ENCODE measurements at places on chromosomes 16 and 17.

DNA sequence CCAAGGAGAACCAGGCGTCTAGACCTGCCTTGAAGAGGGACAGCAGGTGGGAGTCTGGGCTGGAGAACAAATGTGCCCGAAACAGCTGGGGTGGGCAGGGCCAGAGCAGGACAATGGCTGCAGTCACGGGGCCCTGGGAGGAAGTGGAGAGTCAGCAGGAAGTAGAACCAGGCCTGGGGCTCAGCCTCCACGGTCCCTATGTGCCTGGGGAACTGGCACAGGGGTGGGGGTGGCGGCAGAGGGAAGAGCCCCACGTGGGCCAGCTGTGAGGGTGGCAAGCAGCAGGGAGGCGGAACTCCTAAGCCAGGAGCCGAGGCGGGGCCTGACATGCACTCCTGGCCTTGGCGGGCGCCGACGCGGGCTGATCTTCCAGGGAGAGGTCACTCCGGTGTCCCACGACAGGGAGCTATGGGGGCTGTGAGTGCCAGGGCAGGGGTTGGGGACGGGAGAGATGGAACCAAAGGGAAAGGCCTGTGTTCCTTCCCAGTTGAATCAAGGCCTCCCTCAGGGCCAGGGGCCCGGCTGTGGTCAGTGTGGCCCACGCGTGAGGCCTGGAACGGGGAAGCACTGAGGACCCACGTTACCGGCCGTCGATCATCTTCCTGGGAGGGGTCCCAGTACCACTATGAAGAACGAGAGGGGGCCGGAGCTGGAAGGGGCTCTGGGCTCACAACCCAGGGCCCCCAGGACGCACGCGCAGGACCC lies 42.7 kb downstream of the TIMM22 start:
- no peak for DNase-seq

DNA sequence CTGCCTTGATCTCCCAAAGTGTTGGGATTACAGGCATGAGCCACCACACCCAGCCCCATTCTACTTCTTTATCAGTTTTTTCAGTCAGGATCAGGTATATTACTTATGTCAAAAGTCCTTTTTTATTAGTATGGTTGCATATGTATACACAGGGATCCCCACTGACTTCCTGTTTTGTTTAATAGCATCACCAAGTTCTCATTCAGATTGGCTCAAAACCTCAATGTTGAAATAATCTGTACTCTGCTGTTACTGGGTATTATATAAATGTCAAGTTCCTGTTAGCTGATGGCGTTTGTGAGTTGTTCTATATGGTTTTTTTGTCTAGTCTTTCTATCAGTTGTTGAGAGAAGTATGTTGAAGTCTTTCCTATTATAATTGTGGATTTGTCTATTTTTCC lies 168.5 kb downstream of the BCAS3 start:
- DNase-seq: no peak

GRCh38 chr17:82234211-82235055 lies 5.6 kb downstream of the SLC16A3 start:
- DNase-seq: no peak

GRCh38 chr17:47776330-47777197 lies 43.5 kb downstream of the TBX21 start:
- DNase-seq: peak; percentile 47

DNA sequence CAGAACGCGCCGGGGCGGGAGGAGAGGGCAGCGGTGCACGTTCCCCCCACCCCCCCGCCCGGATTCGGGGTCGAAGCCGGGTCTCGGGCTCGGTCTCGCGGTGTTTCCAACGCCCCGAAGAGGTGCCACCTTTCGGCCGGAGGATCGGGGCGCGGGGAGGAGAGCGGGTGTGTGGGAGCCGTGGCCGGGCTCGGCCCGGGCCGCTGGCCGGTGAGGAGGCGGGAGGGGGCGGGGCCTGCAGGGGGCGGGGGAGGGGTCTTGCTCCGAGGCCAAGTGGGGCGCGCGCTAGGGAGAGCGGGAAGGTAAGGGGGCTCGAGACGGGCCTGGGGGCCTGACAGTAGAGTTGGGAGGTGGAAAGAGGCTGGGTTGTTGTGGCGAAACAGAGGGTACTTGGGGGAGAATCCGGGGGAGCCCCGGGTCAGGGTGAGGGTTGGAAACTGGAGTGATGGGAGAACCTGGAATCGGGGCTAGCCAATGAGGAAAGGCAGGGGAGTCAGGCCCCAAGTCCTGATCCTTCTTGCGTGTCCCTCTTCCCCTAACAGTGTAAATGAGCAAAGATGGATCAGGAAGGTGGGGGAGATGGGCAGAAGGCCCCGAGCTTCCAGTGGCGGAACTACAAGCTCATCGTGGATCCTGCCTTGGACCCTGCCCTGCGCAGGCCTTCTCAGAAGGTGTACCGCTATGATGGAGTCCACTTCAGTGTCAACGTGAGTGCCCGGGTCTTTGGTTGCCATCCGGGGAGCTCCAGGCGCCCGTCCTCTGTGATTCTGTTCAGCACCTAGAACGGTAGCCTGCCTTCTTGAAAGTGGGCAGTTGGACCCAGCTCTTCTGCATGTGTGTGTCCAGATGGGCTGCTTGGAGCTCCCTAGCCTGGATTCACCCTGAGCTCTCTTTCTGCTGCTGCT lies 873 bp downstream of the SETD1A start:
- no peak for DNase-seq

DNA sequence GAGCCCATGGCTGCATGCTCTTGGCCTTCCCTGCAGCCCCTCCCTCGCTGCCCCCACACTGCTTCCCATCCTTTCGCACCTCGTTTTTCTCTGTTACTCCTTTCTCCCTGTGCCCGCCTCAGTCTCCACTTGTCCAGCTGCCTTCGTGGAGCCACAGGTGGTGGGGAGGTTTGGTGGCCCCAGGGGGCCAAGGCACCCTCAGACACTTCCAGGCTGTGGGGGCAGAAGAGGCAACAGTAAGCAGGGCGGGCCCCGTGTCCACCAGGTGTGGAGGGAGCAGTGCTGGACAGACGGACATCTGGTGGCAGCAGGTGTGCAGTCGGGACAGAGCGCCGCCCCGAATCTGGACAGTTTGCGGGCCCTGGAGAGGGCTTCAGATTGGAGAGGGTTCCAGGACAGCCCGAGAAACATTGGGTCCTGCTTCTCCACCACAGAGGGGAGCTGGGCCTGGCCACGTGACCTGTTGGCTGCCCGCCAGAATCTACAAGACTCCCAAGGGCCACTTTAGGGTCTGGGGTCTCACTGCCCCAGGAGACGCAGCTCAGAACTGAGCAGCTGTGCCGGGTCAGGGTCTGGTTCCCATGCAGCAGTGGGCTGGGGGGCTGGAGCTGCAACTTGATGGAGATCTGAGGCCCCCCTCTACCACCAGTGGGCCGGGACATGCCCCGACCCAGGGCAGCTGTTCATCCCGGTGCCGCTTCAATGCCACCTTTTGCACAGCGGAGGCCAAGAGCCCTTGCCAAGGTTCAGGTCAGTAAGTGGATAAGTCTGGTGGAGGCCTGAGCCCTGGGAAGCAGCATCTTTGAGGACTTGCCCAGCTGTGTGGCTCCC lies 22.8 kb downstream of the BAHCC1 start:
- DNase-seq: no peak

DNA sequence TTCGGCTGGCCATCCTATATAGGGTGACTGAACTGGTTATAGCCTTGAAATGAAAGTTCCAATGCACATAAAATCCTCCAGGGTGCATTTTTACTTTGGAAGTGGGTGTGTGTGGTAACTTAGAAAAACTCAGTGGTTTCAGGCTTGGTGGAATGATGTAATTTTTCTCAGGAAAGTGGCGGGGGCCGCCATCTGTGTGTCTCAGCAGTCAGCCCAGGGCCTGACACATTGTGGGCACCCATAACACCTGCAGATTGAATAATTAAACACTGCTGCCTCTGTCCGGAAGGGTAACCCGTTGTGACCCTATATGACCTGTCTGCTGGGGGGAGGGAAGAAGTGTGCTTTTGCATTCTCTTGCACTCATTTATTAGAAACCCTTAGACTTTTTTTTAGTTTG lies 2.2 kb upstream of the PDP2 start:
- DNase-seq: peak; percentile 76

DNA sequence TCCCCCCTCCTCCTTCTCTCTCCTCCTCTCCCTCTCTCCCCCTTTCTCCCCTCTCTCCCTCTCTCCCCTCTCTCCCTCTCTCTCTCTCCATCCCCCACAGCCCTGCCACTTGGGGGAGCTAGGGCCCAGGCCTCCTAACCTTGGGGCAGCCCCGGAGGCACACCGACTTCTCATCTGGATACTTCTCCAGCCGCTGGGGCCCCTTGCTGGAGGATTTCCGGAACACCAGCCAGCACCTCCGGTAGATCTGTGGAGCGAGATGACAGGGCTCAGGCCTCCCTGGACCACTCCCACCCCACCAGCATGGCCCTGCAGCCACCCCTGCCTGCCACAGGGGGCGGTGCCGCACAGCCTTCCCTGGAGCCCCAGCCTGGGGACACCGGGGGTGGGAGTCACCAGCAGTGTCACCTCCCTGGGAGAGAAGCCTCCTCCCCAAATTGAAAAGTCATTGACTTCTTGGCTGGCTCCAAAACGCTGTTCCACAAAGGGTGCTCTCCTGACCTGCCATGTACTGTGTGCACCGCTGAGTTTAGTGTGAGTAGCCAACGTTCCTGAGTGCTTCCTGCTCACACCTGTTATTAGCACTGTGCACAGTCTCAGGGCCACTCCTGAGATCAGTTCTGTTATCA lies 10.5 kb downstream of the DOK4 start:
- DNase-seq: peak; percentile 68

DNA sequence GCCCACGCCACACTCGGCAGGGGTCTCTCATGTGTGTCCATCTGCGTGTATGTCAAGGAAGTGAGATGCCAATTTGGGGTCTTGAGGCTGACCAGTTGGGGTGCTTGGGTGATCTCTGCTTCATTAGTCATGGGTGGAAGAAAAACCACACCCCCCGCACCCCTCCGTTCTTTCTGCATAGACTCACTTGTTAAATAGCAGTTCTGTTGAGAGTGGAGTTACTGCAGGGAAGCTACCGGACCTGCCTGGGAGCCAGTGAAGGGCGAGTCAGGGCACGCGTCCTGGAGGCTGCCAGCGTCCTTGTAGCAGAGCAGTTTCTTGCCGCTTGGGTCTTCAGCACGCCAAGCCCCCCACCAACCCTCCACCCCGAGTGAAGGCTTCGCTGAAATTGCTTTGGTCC lies 8.5 kb downstream of the SNN start:
- DNase-seq: no peak

- DNase-seq: no peak
Measured at GRCh38 chr17:77704048-77704815, 254.3 kb upstream of the TNRC6C start.

Data from stimulated activated CD4-positive, alpha-beta T cell treated with anti-CD3 and anti-CD28 coated beads, Interleukin-2, amount 100 ng/mL, for 24 hours (primary cell).